ENCODE measurements at places on chromosomes 16 and 17.

GRCh38 chr17:4769628-4770027 lies 2.1 kb upstream of the TM4SF5 start:
- DNase-seq: no peak

- peak; percentile 69 for DNase-seq
Measured at GRCh38 chr16:6482696-6483468, 849.8 kb upstream of the RBFOX1 start.

DNA sequence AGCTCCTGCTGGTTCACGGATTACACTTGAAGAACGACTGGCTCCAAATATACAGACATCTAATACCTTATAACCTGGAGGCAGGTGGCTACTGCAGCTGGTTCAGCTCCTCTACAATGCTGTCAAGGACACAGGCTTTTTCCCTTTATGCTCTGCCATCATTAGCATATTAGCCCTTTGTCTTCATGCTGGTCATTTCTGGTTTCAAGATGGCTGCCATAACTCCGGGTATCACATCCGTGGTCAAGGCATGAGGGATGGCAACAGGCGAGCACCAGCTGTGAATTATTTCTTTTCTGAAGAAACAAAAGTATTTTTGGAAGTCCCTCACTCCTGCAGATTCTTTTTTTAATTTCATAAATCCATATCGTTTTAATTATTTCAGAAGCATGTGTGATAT lies 124.3 kb upstream of the MED13 start:
- no peak for DNase-seq

- no peak for DNase-seq
Measured at GRCh38 chr17:71633391-71633849, 487.4 kb upstream of the SOX9 start.

All from retina (tissue), 1 donor.